ENCODE measurements at places on chromosomes 5 and 9.

GRCh38 chr5:166286832-166287231 lies 2004.6 kb upstream of the WWC1 start:
- no peak for DNase-seq

DNA sequence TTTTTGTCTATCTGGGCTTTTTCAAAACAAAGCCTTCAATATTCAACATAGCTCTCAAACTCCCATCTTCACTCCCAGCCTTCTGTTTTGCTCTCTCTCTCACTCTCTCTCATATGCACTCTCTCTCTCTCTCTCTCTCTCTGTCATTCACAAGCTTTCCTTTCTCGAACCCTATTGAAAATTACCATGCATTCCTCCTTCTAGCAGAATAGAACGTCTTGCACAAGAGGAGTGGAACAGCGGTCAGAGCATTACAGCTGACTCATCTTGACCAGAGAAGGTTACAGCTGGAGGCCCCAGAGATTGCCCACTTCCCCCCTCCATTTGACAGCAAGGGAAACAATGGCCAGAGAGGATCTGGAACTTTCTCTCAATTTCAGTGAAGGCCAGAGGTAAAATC lies 51.0 kb upstream of the LIFR start:
- no peak for DNase-seq

DNA sequence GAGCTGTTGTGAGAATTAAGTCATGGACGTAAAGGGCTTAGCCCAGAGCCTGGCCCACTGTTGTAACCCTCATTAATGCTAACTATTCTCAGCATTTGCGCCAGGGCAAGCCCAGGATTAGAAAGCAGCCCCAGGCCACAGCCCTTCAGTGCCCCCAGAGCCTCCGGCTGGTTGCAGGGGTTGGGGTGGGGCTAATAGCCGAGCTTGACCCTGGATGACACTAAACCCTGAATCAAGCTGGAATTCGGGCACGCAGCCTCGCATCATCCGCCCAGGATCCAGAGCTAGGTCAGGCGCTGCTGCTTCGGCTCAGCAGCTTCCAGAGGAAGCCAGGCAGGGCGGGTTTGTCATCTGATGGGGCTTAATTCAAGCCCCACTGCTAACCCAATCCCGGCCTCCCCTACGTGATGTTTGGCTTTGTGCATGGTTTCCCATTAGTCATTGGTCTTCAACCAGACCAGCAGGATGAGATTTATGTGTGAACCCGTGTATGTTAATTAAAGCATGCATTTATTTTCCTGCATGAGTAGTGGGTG lies 1.2 kb upstream of the MEGF9 start:
- peak; percentile 54 for DNase-seq

GRCh38 chr5:157280927-157281326 lies 15.0 kb downstream of the CYFIP2 start:
- DNase-seq: no peak

- no peak for DNase-seq
Observed at GRCh38 chr5:178328826-178329730, 96.5 kb upstream of the PHYKPL start.

All from NCI-H526 treated with DMSO at 0.1 percent for 48 hours (cell line).